Kasumi-1 (cell line): ENCODE measurements at places on chromosomes 11 and 22.

DNA sequence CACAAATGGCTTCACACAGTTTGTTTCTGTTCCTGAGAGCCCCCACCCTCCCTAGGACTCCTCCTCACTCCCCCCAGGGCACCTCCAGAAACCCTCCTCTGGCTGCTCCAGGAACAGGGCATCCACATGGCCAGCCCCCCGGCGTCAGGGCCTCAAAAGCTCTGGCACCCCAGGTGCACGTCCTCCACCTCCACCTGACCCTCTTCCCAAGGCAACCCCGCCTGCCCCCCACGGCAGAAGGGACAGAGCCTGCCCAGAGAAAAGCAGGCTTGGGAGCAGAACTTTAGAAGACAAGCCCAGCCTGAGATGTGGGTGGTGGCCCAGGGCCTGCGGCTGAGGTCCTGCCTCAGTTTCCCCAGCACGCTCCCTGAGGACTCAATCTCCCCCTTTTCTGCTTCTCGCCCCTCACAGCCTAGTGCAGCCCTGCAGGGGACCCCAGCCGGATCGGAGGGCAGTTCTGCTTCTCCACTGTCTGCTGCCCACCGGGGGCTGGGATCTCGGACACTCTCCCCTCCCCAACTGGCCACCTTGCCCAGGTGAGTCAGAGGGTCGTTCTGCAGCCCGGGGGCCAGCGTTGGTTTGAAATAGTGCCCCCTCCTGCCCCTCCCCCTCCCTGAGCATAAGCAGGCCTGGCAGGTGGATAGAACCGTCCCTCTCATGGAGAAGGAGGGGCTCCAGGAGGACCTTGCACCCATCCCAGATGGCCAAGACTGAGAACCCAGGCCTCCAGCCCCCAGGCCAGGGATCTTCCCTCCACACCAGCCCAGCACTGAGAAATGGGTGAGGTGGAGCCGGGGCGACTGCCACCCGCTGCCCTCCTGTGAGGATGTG, 2.4 kb upstream of the TRABD start:
- no peak for DNase-seq

- DNase-seq = no peak
Measured at GRCh38 chr11:34757026-34757451, 136.1 kb downstream of the EHF start.

DNA sequence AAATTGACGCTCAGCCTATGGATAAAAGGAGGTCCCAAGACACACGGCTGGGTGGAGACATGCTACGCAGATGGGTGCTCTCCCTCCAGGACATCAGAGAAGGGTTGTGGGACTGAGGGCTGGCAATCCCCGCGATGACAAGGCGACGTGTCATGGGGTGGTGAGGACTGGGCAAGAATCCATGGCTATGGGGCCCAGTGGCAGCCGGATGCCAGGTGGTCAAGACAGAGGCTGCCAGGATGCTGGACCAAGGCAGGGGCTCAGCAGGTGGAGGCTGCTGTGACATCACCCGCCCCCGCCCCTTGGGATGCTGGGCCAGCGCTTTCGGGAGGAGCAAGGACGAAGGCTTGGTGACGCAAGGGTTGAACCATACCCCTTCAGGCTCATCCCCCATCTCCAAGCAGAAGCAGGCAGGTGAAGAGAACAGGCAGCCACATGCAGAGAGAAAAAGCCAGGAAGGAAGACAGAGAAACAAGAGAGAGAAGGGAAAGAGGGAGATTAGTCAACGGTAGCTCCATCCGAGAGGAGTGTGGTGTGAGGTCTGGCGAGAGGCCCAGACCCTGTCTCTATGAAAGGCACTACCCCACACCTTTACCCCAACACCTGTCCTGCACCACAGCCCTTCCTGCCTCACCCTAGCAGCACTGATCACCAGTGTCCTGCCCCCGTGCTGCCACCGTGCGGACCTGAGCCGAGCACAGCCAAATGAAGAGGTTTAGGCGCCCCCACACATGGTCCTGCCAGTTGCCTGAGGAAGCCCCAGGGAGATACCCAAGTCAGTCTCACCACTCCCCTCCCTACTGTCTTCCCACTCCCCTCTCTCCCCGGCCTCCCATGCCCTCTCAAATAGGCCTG, 24.1 kb upstream of the RASL10A start:
- DNase-seq = no peak

DNA sequence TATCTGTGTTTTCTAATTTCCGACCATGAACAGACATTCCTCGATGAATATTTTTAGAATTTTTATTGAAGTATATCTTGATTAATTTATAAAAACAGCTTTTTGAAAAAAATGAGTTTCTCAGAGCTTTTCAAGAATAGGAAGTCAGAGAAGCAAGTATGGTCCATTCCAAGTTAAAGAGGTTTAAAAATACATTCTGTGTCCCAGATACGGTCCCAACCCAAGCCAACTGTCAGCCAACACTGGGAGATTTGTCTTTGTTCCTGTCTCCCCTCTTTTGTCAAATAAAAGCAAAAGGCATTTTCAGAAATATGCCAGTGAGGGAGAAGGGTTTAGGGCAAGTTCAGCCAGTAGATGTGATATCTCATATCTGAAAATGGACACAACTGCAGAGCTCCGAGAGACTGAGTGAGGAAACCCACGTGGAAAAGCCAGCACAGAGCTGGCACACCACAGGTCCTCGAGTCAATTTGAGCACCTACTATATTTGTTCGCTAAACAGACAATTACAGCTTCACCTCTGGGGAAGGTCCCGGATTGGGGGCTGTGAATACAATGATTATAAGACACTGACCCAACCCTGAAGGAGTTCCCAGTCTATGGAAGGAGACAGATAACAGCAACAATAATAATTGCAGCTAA, 59.8 kb downstream of the C11orf91 start:
- DNase-seq = no peak

GRCh38 chr11:82046778-82047177, 686.9 kb downstream of the FAM181B start:
- DNase-seq = no peak

- DNase-seq = peak; percentile 32
Measured at GRCh38 chr11:117096201-117096991, 1.8 kb downstream of the SIK3 start.

DNA sequence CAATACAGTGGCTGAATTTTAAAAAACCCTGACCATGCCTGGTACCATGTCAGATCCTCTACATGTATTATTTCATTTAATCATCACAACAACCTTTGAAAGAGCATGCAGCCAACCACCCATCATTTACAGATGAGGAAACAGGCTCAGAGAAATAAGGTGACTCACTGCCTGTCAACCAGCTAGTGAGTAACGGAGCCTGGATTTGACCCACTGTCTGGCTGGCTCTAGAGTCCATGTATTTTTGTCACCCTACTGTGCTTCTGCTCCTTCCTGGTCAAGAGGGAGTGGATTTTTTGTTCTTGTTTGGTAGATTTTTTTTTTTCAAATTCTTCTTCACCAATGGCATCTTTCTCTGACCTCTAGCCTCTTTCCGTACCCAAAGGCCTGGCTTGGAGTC, 77.4 kb downstream of the CWC15 start:
- no peak for DNase-seq

DNA sequence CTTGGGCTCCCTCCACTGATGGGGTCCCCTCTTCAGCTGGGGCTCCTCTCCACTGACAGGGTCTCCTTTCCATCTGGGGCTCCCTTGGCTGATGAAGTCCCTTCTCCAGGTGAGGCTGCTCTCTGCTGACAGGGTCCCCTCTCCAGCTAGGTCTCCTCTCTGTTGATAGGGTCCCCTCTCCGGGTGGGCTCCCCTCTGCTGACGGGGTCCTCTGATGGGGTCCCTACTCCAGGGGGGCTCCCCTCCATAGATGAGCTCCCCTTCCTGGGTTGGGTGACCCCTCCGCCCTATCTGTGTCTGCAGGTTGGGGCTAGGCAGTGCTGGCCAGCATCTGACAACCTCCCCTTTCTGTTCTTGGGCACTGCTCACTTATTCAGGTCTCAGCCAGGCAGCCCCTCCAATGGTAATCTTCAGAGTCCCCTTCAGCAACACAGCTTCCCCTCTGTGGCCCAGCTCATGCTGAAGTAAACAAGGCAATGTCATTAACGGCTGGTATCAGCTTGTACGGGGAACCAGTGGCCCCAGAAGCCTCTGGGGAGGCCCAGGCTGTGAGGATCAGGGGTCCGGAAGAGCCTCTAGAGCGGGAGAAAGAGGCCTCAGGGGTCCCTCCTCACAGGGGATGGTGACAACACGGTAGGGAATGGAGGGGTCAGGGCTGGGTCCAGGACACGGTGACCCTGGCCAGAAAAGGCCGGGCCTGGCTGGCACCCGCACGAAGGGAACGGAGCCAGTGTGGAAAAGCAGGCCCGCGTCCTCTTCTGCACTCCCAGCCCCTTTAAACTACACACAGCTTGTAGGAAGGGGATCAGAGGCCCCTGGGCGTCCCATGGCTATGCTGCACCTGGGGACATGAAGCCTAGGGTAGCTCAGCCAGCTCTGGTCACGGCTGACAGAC, 9.6 kb upstream of the CD81 start:
- DNase-seq = no peak

- DNase-seq = no peak
Measured at GRCh38 chr22:28187612-28188011, 268.6 kb upstream of the PITPNB start.

- peak; percentile 72 for DNase-seq
Measured at GRCh38 chr11:27497284-27497866, 9.2 kb downstream of the LIN7C start.

- no peak for DNase-seq
Measured at GRCh38 chr22:39738746-39739145, 154.8 kb downstream of the ENTHD1 start.

GRCh38 chr22:42919199-42919598, 62.1 kb upstream of the ARFGAP3 start:
- DNase-seq = peak; percentile 51

DNA sequence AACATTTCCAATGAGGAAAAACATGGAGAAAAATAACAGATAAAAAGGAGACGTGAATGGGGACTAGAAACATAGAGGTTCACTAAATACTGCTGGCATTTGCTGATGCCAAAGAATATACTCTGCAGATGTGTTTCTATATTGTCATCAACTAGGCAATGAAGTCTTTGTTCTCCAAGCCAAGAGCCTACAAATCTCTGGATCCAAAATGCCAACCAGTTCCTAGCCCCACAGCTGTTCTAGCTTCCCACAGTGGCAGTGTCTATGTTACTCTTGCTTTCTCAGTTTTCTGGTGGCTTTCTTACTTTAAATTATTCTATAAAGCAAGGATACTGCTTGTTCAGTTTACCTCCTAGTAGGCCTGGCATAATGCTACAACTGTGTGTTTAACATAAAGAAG, 977.9 kb upstream of the CCDC90B start:
- no peak for DNase-seq

- no peak for DNase-seq
Measured at GRCh38 chr22:27614006-27614649, 187.4 kb downstream of the MN1 start.

DNA sequence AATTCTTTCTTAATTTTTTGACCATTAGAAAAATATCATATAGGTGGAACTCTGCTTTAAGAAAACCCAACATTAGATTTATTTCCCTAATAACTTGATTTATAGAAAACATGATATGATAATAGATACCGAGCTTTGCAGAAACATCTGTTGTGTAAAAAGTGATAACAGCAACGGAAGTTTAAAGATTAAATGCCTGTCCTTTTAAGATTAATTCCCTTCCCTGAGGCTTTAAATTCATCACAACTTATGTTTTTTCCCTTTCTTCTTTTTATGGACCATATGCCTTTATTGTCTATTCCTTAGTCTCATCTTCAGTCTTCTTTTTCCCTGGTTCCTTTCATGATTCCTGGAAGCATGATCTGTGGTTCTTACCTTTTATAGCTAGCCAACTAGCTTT, 1.9 kb downstream of the USP47 start:
- no peak for DNase-seq

DNA sequence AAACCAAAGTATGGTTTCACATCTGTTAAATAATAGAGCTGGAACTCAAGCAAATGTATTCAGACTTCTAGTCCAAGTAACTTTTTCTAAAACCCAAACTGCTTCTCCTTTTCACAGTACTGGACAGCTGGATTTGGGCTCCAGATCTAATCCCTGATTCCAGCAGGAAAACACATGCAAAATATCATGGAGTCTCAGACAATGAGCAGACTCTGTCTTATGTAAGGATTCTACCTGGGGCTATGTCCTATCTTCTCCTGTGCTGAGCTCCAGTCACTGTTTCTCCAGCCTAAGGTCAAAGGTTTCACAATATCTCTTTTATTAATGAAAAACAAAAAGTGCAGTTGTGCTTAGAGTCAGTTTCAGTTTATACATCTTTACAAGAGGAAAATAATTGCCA, 83.2 kb upstream of the EED start:
- no peak for DNase-seq

DNA sequence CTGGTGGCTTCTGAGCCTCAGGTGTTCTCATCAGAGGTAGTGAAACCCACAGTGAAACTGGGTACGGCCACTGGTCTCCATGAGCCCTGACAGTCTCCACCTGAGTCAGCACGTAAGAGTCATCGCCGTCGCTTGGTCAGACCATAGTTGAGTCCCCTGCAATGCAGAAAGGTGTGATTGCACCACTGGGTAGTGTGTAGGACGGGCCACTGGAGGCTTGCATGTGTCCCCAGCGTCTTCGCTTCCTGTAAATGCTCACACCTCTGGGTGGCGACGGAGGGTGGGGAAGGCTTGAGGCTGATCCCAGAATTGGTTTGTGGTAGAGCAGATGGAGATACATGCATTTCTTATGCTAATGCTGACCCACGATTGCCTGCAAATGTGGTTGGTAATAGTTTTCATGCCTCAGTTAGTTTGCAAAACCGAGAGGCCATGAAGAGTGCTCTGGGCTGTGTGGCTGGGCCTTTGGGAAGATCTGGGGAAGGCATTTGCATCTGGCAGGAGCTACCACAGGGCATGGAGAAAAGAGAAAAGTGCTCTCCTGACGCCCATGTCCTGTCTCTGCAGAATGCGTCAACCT, 26.5 kb downstream of the CTTN start:
- DNase-seq = no peak

GRCh38 chr11:71463331-71464211, 10.6 kb downstream of the NADSYN1 start:
- no peak for DNase-seq

- DNase-seq = no peak
Measured at GRCh38 chr11:119147604-119148333, 1.1 kb upstream of the ABCG4 start.

- DNase-seq = no peak
Measured at GRCh38 chr11:14378171-14378570, 19.2 kb upstream of the RRAS2 start.

GRCh38 chr22:42565956-42566355, 12.2 kb downstream of the SERHL2 start:
- DNase-seq = no peak

DNA sequence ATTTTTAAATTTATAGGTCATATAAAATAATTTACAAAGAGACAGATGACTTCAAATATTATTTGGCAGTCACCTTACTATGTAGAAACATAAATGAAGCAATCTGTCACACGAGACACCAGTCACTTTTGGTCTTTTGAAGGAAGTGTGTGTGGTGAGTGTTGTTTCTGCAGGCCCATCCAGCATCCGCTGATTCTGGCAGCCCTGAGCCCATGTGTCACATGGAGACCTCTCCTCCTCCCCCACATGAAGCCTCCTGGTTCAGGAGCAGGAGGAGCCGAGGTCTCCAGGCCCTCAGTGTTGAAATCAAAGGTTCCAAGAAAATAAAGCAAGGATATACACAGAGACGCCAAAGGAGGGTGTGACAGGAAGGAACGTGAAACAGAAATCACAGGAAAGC, 60.1 kb downstream of the ARFGAP3 start:
- peak; percentile 86 for DNase-seq
